ENCODE measurements at places on chromosomes 3 and 15. TPM values are rescaled to one million over a fixed set of nuclear protein-coding genes. Genes with fewer than 3 reads are reported as not detected.

- no peak for DNase-seq
These were observed 62.8 kb downstream of the XXYLT1 start for GRCh38 chr3:195208183-195208582.

DNA sequence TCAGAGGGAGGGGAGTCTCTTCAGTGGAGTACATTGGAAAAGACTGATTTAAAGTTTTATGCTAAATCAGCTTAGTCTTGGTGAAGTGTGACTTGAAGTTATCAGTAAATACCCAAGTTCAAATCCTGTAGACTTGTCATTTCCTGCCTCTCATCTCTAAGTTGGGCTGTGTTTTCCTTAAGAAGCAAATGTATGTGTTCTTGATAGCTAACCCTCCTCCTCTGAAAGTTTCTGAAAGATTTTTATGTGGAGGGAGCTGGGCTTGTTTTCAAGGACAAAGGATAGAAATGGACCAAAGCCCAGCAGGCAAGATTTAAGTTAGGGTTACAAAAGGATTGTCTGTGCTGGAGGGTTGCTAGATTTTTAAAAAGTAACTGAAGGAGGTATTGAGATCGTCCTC lies 4.2 kb downstream of the MAPKBP1 start:
- no peak for DNase-seq

GRCh38 chr3:102512734-102513504 lies 78.1 kb downstream of the ZPLD1 start:
- no peak for DNase-seq

- DNase-seq: no peak
These were observed 24.0 kb downstream of the HPS3 start for GRCh38 chr3:149153402-149153801.

Gene ALG1L2
- 2.2 TPM for total RNA-seq

Measured in PC-9 (cell line).